ENCODE measurements at places on chromosomes 5 and 9.

DNA sequence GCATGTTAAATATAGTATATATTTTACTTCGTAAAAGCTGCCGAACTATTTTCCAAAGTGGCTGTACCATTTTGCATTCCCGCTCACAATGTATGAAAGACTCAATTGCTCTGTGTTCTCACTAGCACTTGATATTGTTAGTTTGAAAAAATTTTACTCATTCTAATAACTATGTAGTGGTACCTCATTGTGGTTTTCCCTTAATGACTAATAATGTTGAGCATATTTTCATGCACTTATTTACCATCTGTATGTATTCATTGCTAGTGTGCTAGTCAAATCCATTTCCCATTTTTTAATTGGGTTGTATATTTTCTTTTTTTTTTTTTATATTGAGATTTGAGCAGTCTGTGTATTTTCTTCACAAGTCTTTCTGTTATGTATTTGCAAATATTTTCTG lies 58.4 kb downstream of the RANBP17 start:
- DNase-seq: no peak

DNA sequence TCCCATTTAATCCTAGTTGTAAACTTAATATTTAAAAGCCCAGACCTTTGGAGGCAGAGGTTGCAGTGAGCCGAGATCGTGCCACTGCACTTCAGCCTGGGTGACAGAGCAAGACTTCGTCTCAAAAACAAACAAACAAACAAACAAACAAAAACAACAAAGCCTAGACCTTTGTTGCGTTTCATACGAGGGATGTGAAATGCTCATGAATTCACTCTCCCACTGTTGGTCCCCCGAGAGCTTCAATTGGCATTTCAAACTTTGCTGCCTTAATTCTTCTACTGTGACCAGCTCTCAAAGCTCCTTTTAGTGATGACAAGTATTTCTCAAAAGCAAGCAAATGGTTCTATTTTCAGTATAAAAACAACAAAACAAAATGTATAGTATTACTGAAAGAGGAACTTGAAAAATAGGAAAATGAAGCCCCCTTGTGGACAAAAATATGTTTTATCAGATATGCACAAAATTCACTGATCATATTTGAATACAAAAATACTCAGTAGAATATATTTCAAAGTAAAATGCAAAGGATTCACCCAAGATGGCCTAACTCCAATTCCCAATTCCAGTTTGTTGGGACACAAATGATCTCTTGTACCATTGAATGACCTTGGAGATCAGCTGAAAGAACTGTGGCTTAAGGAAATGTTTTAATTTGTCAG lies 140.4 kb downstream of the ESM1 start:
- no peak for DNase-seq

- DNase-seq: no peak
Measured at GRCh38 chr9:73229543-73229942, 77.9 kb downstream of the ANXA1 start.

GRCh38 chr9:72596451-72597180 lies 75.2 kb downstream of the TMC1 start:
- DNase-seq: no peak

Measured in right hindlimb (tissue), 1 donor.